ENCODE measurements at places on chromosomes 4 and X.

- peak; percentile 84 for DNase-seq
- H3K27me3 ChIP-seq: no peaks in the 10 kb centered on the region
- H3K4me1 ChIP-seq: peaks cover 25% of the 10 kb centered on the region
- H3K4me3 ChIP-seq: peak overlapping the region; percentile 32
- H3K36me3 ChIP-seq: 0 out of 2 replicates have a peak, but pooled peaks cover 5% of the 10 kb centered on the region
Observed at GRCh38 chrX:46333550-46333949, 211.7 kb downstream of the ZNF674 start.

- peaks cover 30% of the 10 kb centered on the region for H3K4me1 ChIP-seq
- no peak for DNase-seq
- no peak overlapping the region for H3K4me3 ChIP-seq
- H3K27me3 ChIP-seq: no peaks in the 10 kb centered on the region
Observed at GRCh38 chrX:15616531-15616930, 15.8 kb upstream of the ACE2 start.

- peak overlapping the region; percentile 68 for H3K27ac ChIP-seq
- no peaks in the 10 kb centered on the region for H3K36me3 ChIP-seq
- peak; percentile 3 for DNase-seq
Observed at GRCh38 chr4:140048419-140048995, 105.5 kb downstream of the MAML3 start.

- DNase-seq: no peak
- no peak overlapping the region for H3K4me3 ChIP-seq
- H3K36me3 ChIP-seq: no peaks in the 10 kb centered on the region
Observed at GRCh38 chrX:13085526-13085925, 41.1 kb upstream of the FAM9C start.

GRCh38 chrX:18885328-18886004 lies 98.4 kb downstream of the PHKA2 start:
- H3K27ac ChIP-seq: no peak overlapping the region
- H3K36me3 ChIP-seq: no peaks in the 10 kb centered on the region
- H3K4me3 ChIP-seq: peak overlapping the region; percentile 66
- DNase-seq: no peak

DNA sequence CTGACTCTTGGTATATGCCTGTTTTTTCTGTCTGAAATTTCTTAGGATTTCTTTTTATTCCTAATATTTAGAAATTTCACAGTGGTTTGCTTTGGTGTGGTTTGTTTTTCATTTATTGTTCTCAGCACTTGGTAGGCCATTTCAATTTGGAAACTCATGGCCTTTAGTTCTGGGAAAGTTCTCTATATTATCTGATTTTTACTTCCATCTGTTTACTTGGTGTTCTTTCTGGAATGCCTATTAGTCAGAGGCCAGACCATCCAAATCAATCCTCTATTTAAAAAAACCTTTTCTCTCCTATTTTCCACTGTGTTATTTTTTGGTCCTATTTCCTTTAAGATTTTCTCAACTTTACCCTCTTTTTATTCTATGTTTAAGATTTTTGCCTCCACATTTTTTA lies 188.1 kb upstream of the SFRP2 start:
- DNase-seq: no peak
- no peaks in the 10 kb centered on the region for H3K27me3 ChIP-seq
- no peaks in the 10 kb centered on the region for H3K4me1 ChIP-seq
- no peak overlapping the region for H3K4me3 ChIP-seq

GRCh38 chr4:159941076-159941475 lies 838.2 kb downstream of the RAPGEF2 start:
- no peaks in the 10 kb centered on the region for H3K27me3 ChIP-seq
- DNase-seq: no peak
- no peak overlapping the region for H3K27ac ChIP-seq
- no peaks in the 10 kb centered on the region for H3K4me1 ChIP-seq

- no peak overlapping the region for H3K27ac ChIP-seq
- no peak for DNase-seq
- H3K27me3 ChIP-seq: no peaks in the 10 kb centered on the region
- H3K4me1 ChIP-seq: peaks cover 21% of the 10 kb centered on the region
- H3K36me3 ChIP-seq: peaks cover 41% of the 10 kb centered on the region
Observed at GRCh38 chrX:48579259-48579658, 5.0 kb downstream of the RBM3 start.

DNA sequence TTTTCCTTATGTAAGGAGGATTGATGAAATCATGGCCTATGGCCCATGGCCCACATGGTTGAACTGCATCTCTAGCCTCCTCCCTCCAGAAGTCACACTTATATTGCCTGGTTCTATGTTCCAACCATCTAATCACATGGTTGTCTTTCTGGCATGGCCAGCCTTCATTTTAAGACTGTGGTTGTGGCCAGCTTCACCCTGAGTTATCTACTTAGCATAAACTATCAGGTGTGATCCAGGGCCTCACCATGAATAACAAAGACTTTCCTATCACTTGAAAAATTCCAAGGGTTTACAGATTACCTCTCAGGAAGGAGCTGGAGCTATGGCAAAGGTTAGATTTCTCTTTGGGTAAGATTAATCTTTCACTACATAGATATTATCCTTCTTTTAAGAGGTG lies 222.8 kb downstream of the SNCA start:
- no peaks in the 10 kb centered on the region for H3K4me1 ChIP-seq
- DNase-seq: no peak
- H3K27ac ChIP-seq: no peak overlapping the region
- H3K27me3 ChIP-seq: peaks cover 26% of the 10 kb centered on the region
- H3K36me3 ChIP-seq: no peaks in the 10 kb centered on the region

DNA sequence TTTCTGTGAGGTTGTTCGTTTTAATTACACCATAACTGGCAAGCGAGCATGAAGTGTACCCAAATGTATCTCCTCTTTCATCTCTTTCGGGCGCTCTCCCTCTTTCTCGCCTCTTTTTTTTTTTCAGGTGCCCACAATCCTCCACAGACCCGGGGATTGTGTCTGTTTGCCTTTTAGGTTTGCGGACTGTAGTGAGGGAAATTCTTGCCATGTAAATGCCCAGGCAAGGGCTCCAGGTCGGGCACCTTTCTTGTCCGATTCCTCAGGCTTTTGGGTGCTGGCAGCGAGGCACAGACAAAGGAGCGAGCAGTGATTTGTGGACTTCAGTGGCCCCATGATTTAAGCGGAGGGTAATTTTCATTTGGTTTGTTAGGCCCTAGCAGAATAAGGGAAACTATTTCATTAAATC lies 1.1 kb upstream of the PHOX2B start:
- H3K27ac ChIP-seq: no peak overlapping the region
- no peak for DNase-seq
- no peaks in the 10 kb centered on the region for H3K4me1 ChIP-seq
- no peaks in the 10 kb centered on the region for H3K36me3 ChIP-seq

DNA sequence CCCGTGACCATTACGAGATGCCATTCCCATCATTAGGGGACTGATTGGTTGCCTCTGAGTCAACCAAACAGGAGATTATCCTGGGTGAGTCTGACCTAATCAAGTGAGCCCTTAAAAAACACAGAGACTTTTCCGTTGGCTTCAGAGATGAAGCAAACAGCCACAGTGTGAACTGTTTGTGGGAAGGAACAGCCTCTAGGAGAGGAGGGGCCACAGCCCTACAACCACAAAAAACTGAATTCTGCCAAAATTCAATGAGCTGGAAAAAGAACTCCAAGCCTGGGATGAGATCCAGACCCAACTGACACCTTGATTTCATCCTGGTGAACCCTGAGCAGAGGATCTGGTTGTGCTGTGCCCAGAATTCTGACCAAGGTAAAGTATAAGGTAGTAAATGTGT lies 31.3 kb upstream of the TBL1X start:
- H3K4me1 ChIP-seq: no peaks in the 10 kb centered on the region
- H3K4me3 ChIP-seq: no peak overlapping the region
- no peaks in the 10 kb centered on the region for H3K36me3 ChIP-seq
- no peak overlapping the region for H3K27ac ChIP-seq
- DNase-seq: no peak
- H3K27me3 ChIP-seq: no peaks in the 10 kb centered on the region

DNA sequence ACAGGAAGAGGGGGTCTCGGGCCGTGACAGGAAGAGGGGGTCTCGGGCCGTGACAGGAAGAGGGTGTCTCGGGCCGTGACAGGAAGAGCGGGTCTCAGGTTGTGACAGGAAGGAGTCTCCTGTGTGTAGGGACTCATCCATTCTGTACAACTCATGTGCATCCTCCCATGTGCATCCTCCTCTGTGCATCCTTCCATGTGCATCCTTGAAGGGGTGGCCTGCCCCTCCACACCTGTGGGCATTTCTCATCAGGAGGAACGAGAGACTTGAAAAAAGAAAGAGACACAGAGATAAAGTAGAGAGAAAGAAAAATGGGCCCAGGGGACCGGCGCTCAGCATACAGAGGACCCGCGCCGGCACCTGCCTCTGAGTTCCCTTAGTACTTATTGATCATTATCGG lies 30.2 kb upstream of the PLCXD1 start:
- H3K27ac ChIP-seq: no peak overlapping the region
- no peak overlapping the region for H3K4me3 ChIP-seq

DNA sequence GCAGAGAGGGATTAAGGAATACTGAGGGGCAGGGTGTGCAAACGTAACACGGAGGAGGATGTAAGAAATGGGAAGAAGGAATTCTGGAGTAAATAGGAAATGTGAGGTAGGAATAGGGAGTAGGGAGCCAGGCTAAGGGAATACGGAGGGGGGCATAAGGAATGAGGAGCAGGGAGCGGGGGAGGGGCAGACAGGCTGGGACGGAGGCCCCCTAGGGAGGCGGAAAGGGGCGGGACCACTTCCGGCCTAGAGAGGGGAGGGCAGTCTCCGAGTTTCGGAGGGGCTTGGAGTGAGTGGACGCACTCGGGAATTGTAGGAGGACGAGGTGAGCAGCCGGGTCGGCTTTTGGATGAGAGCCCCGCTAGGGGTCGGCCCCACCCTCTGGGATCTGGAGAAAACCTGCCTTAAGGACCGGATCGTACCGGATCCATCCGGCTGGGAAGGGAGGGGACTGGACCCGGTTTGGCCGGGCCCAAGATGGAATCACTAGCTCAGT lies 612 bp downstream of the MAGED2 start:
- H3K27ac ChIP-seq: peak overlapping the region; percentile 33
- H3K27me3 ChIP-seq: peaks cover 7% of the 10 kb centered on the region

DNA sequence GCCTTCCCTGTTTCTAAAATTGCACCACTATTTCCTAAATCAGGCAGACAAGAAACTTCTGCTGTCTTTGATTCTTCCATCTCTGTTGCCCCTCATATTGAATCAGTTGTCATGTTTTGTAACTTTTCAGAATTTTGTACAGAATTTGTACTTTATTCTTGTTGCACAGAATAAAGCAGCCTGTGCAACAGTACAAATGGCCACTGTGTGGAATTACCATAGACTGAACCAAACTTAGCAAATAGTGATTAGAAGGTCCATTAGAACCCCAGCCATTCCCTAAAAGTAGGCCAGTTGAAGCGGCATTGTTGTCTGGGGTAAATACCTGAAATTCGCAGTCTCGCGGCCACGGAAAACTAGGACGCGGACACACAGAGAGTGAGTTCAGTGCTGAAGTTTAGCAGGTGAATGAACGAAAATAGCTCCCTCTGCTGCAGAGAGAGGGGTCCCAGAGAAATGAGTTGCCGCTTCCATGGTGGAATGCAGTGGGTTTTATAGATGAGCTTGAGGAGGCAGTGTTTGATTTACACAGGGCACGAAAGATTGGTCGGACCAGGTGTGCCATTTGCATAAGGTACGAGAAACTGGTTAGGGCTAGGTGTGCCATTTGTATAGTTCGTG lies 71.8 kb downstream of the C4orf33 start:
- H3K36me3 ChIP-seq: no peaks in the 10 kb centered on the region
- no peak for DNase-seq
- no peaks in the 10 kb centered on the region for H3K4me1 ChIP-seq
- H3K27ac ChIP-seq: no peak overlapping the region

GRCh38 chrX:29491659-29492058 lies 723.7 kb upstream of the MAGEB2 start:
- no peak overlapping the region for H3K4me3 ChIP-seq
- no peaks in the 10 kb centered on the region for H3K36me3 ChIP-seq
- H3K4me1 ChIP-seq: peaks cover 23% of the 10 kb centered on the region
- no peak for DNase-seq
- no peaks in the 10 kb centered on the region for H3K27me3 ChIP-seq

DNA sequence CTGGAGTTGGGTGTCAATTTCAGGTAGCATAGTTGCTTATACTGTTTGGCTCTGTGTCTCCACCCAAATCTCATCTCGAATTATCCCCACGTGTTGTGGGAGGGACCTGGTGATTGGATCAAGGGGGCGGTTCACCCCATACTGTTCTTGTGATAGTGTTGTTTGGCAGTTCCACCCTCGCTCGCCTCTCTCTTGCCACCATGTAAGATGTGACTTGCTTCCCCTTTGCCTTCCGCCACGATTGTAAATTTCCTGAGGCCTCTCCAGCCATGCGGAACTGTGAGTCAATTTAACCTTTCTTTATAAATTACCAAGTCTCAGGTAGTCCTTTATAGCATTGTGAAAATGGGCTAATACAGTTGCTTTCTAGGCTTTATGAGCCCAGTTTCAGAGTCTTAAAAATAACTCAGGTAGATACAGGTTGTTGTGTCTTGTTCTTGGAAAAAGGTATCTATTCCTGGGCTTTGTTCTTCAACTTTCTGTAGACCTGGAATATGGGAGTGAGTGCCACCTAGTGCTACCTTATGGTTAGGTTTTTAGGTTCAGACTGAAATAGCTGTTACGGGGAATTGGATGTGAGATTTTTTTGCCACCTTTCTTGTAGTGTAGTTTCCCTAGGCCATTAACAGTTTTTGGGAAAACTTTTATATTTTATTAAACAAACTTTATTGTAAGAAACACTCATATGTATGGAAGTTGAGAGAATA lies 15.6 kb downstream of the PGK1 start:
- peaks cover 21% of the 10 kb centered on the region for H3K4me1 ChIP-seq
- no peaks in the 10 kb centered on the region for H3K27me3 ChIP-seq
- peaks cover 81% of the 10 kb centered on the region for H3K36me3 ChIP-seq
- peak; percentile 38 for DNase-seq

DNA sequence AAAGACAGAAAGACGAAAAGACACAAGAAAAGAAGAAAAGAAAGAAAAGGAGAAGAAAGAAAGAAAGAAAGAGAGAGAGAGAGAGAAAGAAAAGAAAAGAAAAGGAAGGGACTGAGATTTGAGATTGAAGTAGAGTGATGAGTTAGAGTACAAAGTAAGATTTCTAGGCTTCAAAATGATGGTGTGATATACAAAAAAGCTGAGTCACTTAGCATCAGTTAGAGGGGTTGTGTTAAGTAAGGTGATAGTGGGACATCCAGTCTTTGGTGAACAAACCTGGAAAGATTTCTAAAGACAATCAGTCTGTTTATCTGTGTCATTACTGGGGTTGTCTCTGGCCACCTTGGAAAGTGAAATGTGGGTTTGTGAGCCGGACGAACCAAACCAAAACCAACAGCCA lies 13.5 kb downstream of the SLC10A6 start:
- no peak for DNase-seq
- no peak overlapping the region for H3K27ac ChIP-seq
- no peaks in the 10 kb centered on the region for H3K36me3 ChIP-seq
- peaks cover 20% of the 10 kb centered on the region for H3K4me1 ChIP-seq
- no peaks in the 10 kb centered on the region for H3K27me3 ChIP-seq

All from PC-3 (cell line).